ENCODE measurements at places on chromosomes 13 and 19.

DNA sequence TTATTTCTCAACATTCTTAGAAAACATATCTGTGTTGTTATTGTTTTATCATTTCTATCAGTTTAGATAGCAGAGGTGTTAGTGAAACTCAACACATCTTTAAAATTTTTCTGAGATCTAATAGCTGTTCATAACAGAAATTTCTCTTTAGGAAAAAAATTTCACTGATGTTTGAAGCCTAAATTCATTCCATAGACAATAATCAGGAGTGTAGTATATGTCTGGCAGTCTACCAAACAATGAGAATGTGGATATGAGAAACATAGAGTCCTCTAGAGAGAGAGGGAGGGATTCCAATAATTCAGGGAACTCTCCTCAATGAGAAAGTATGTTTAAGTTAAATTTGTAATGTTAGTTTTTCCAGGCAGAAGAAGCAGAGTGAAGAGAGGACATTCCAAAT is 118.2 kb upstream of the EDNRB start:
- DNase-seq: no peak

- no peak for DNase-seq
Observed at GRCh38 chr19:29841559-29842367, 30.0 kb downstream of the CCNE1 start.

DNA sequence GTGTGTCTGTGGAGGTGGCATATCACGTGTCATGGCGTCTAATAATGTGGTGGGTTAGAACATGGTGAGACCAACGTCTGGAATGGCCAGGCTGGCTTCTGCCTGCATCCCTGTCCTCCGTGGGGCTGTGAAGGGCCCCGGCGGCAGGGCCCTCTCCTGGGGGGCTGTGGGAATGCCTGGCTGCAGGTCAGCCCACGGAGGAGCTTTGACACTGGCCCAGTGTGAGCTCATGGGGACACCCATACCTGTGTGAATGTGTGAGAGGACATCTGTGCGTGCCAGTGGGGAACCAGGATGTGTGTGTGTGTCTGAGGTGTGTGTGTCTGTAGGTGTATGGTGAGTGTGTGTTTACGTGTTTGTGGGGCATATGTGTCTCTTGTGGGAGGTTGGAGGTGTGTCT is 300.1 kb downstream of the TEX29 start:
- no peak for DNase-seq

- peak; percentile 47 for DNase-seq
Observed at GRCh38 chr13:48155848-48156247, 60.9 kb upstream of the MED4 start.

DNA sequence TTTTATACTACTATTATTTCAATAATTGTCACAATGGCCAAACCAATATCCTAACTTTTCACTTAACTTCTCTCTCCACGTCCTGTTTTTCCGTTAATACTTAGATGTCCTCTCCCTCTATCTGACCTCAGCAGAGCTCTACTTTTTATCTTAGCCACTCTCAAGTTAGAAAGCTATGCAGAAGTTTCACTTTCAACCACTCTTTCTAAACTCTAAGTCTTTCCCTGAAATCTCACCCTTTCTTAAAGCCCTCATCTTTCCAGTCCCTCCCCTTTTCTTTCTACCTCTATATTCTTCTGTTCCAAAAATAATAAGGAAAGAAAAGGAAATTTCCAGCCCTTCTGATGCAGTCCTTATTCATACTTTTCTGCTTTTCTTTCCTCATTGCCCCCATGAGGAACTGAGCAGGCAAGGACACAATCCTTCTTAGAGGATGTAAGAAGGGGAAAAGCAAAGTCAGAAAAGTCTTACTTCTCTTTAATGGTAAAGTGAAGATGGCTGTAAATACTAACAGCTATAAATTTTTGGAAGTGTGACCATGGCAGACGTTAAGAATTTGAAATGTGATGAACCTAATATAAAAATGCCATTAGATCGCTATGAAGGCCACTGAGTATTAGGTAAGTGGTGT is 23.0 kb downstream of the FAM216B start:
- no peak for DNase-seq

- peak; percentile 8 for DNase-seq
Observed at GRCh38 chr13:100203696-100204367, 114.9 kb downstream of the PCCA start.

- no peak for DNase-seq
Observed at GRCh38 chr19:46022061-46022430, 807 bp downstream of the PGLYRP1 start.

DNA sequence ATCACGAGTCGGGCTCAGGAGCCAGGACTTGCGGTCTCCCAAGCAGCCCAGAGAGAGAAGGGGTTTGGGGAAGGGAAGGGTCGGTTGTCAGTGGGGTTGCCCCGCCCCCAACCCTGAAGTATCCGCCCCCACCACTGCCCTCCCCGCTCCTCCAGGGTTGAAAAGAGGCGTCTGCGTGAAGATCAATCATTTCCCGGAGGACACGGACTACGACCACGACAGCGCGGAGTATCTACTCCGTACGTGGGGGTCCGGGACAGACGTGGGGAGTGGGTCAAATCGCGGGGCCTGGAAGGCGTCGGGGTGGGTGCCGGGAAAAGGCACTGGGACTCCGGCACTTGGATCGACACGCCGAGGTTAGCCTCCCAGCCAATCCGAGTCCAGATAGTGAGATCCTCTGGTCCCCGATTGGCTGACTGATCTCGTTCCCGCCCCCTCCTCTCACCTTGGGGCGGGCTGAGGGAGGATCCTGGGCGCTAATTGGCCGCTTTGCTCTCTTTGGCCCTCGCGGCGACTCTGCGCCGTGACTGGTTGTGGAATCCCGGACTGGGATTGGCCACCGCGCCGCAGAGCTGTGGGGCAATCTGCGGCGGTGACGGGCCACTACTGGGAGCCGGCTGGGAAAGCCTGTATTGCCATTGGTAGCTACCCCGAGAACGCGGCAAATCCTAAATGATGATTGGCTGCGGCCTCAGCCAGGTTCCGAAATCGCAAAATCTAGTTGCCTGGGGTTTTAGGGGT is 13.3 kb upstream of the CACNG6 start:
- peak; percentile 42 for DNase-seq

DNA sequence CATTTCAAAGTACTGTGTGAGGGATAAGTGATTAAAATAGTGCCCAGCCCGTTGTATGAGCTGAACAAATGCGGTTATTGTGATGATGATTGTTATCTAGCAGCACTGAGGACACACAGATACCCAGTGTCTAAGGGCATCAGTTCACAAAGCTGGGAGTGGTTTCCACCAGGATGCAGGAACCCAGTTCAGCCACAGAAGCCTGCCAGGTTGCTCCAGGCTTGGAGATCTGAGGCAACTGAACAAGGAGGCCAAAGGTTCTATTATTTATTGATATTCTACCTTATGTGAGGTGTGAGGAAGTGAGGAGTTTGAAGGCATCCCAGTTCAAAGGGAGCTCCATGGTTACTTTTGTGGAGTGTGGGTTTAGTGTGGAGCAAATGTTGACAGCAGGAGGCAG is 13.2 kb downstream of the DIAPH3 start:
- DNase-seq: no peak

DNA sequence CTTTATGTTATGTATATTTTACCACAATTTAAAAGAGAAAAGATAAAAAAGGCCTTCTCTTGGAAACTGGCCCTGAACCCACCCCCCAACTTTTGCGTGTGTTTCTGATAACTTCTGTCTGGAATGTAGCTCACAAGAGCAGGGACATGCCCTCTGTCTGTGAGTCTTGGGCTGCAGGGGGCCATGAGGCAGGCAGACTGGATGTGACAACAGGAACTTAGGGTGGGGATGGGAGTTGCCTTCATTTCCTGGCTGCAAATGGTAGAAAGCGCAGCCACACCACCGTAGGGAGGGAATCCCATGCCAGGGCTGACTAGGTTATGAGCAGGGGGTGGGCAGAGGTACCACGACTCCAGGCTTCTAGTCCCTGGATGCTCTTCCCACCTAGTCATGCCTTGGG is 21.9 kb downstream of the CILP2 start:
- DNase-seq: peak; percentile 51

DNA sequence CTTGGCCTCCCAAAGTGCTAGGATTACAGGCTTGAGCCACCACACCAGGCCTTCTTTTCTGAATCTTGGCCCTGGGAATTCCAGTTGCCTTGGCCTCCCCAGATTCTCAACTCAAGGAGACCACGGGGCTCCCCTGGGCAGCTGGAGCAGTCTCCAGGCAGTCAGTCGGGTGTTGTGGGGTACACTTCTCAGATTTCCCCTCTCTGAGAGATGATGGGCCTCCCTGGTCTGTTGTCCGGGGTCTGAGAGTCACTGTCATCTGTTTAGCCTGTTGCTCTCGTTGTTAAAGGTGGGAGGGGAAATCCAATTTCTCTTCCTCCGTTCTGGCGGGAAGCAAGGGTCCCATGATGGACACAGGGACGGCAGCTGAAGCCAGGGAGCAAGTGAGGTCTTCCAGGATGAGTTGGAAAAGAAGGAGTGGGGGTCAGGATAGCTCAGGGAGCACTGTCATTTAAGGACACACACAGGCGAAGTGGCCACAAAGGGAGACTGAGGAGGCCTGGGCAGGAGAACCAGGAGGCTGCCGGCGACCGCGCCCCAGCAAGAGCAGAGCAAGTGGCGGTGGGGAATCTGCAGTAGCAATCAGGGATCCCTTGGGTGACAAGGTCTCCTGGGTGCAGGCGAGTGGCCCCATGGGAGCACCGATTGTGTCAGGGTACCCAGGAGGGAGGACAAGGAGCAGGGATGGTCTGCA is 15.7 kb downstream of the WTIP start:
- DNase-seq: no peak

DNA sequence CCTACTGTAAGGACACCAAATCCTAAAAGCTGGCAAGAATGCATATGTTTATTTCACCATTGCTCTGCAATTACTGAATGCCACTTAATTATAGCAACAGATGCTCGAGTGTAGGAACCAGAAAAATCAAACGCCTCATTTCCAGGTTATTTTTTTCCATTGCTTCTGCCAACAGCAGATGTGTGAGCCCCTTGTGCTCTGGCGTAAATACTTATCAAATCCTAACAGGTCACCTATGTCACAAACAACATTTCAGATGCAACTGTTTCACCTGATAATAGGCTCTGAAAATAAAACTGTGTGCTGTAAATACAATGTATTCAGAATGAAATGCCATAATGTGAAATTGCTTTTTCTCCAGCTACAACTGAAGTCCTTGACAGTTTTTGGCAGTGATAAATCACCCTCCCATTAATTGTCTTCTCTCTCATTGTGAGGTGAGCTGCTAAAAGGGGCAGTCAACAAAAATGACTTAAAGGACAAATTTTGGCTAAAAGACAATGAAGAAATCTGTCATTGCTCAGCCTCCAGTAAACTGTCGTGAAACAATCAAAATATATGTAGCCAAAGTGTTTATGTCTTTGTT is 344.0 kb downstream of the DACH1 start:
- DNase-seq: no peak

DNA sequence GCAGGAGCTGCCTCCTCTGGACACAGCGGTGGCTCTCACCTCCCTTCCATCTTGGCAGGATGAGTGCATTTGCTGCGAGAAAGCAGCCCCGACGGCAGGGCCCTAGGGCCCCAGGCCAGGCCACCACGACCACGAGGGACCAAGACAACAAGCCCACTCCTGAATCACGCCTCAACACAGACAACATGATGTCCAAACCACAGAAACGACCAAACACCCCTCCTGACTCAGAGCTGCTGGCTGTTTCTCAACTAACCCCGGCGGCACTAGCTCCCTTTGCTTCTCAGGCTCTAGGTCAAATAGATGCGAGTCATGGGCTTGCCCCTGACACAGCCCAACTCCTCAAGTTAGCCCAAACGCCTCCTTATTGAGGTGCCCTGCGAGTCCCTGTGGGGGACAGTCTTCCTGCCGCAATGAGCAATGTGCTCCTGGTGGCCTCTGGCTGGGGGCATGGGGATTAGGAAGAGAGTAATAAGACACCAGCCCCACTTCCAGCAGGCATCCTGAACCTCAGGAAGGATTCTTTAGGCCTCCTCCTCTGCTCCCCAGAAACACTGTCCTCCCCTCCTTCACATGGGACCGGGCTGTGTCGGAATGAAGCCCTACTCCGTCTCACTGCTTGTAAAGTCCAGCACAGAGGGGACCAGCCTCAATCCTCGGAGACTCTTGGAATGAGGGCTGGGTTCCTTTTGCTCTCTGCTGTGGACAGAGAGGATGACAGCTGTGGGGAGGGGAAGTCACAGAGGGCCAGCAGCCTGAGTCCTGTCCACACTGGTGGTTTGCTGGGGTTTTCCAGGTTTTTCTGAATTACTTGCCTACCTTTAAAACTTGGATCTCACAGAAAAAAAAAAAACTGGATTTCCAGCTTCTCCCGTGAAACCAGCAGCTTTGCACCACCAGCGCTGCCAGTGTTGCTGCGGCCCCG is 6.9 kb upstream of the ATF5 start:
- DNase-seq: no peak

DNA sequence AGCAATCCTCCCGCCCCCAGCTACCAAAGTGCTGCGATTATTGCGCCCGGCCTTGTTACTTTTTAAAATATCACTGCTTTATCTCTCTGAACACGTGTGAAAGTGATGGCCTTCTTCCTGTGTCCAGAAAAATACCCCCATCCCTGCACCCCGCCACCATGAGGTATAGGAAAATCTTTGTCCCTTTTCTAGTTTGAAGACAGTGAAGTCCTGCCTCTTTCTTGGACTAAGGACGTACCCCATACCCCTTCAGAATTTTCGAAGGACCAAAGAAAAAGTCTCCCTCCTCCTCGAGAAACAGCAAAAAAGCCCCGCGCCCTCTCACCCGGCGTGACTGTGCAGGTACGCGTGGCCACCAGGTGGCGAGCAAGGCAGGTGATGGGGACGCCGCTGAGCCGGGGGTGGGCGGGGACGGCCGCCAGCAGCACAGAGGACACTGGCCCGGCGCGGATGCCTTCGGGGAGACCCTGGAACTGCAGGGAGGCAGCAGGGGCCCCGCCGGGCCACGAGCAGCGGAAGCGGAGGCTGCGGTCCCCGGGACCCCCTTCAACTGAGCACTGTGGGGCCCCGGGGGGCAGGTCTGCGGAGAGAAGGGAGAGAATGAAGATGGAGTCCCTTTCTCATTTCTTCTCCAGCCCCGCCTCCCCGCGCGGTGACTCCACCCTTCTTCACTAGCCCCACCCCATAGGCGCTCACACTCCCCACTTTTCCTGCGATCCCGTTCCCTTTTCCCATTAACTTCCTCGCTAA is 3.2 kb downstream of the VSIG10L start:
- DNase-seq: peak; percentile 90

- no peak for DNase-seq
Observed at GRCh38 chr13:49395451-49395865, 48.4 kb downstream of the CAB39L start.

Measured in CD4-positive, alpha-beta T cell treated with Interleukin-17A for 4 hours (primary cell).